ENCODE measurements at places on chromosomes 4 and X. TPM values are rescaled to one million over a fixed set of nuclear protein-coding genes. Genes with fewer than 3 reads are reported as not detected.

- no peak overlapping the region for H3K27ac ChIP-seq
- H3K27me3 ChIP-seq, result peaks cover 26% of the 10 kb centered on the region
- H3K4me3 ChIP-seq, result no peak overlapping the region
- H3K36me3 ChIP-seq, result no peaks in the 10 kb centered on the region
- H3K4me1 ChIP-seq, result peaks cover 9% of the 10 kb centered on the region
Observed at GRCh38 chr4:26074712-26075430, 160.9 kb downstream of the SMIM20 start.

The SMARCAD1 gene
- total RNA-seq, result 26.3 TPM

The DMP1 gene
- total RNA-seq, result not detected

DNA sequence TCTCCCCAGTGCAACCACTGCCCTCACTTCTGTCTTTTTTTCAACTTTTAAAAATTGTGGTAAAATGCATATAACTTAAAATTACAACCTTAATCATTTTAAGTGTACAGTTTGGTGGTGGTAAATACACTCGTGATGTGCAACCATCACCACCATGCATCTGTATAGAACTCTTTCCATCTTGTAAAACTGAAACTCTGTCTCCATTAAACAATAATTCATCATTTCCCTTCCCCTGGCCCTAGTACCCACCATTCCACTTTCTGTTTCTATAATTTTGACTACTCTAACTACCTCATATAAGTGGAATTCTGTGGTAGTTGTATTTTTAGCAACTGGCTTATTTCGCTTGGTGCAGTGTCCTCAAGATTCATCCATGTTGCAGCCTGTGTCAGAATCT lies 6.8 kb upstream of the CTBP1 start:
- DNase-seq, result no peak
- H3K4me1 ChIP-seq, result no peaks in the 10 kb centered on the region
- no peaks in the 10 kb centered on the region for H3K36me3 ChIP-seq
- H3K27ac ChIP-seq, result no peak overlapping the region
- H3K27me3 ChIP-seq, result no peaks in the 10 kb centered on the region
- H3K4me3 ChIP-seq, result no peak overlapping the region

DNA sequence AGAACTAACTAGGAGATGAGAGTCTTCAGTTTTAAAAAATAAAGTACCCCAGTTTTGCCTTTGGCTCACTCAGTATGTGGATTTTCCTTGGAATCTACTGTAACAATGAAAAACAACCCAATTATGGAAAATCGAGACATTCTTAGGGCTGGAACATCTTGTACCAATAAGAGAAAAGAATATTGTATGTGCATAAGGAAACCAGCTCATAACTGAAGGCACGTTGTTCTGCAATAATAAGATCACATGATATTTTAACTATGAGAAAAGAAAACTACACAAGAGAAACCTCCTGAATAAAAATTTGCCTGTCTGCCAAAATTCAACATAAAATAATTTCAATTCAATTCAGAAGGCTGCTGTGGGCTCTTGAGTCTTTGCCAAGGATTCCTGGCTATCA lies 261.8 kb upstream of the EDNRA start:
- no peak for DNase-seq
- no peak overlapping the region for H3K27ac ChIP-seq
- H3K36me3 ChIP-seq, result no peaks in the 10 kb centered on the region
- H3K4me3 ChIP-seq, result no peak overlapping the region
- no peaks in the 10 kb centered on the region for H3K4me1 ChIP-seq

GRCh38 chr4:159542296-159542695 lies 439.4 kb downstream of the RAPGEF2 start:
- no peaks in the 10 kb centered on the region for H3K27me3 ChIP-seq
- no peak overlapping the region for H3K4me3 ChIP-seq
- H3K27ac ChIP-seq, result no peak overlapping the region
- H3K36me3 ChIP-seq, result no peaks in the 10 kb centered on the region

- no peaks in the 10 kb centered on the region for H3K4me1 ChIP-seq
- no peak for DNase-seq
- H3K4me3 ChIP-seq, result no peak overlapping the region
- no peaks in the 10 kb centered on the region for H3K36me3 ChIP-seq
- no peaks in the 10 kb centered on the region for H3K27me3 ChIP-seq
Observed at GRCh38 chr4:48058617-48059530, 42.3 kb downstream of the NIPAL1 start.

The TMSB15A gene
- 1.4 TPM for total RNA-seq

All from GM23248 (cell line).